ENCODE measurements at places on chromosomes 6 and 20.

GRCh38 chr6:47439348-47439668 is 38.3 kb upstream of the CD2AP start:
- no peak for DNase-seq

- DNase-seq = no peak
Observed at GRCh38 chr20:6765469-6766058, 1.9 kb upstream of the BMP2 start.

- peak; percentile 79 for DNase-seq
Observed at GRCh38 chr6:149938571-149939355, 3.1 kb upstream of the ULBP2 start.

- no peak for DNase-seq
Observed at GRCh38 chr6:18214003-18214402, 50.3 kb downstream of the DEK start.

- DNase-seq = no peak
Observed at GRCh38 chr20:46939031-46939965, 44.7 kb downstream of the EYA2 start.

DNA sequence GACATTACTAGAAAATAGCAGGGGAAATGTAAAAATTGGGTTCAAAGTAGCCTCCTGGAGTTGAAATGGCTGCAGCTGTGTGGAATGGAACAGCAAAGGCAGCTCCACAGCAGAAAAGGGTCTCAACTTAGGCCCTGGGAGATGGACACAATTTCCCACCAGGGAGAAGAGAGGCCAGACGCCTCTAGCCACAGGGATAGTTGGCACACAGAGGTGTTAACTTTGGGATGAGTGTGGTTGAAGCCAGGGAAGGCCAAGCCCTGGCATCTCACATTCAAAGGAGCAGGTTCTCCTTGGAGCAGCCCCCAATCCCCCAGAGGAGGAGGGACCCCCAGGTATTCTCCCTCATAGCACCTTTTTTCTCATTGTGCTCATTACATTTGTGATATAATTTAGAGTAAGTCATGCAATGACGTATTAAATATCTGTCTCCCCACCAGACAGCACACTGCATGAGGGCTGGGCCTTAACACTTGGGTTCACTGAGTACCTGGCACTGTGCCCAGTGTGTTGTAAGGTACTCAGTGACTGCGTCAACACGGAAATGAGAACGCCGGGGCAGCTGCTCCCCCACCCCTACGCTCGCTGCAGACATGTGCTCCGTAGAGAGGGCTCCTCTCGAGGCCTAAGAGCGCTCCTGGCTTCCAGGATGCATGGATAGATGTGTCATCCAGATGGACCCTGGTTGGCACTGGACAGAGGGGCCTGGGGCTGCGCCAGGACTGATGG is 76.0 kb upstream of the CD93 start:
- DNase-seq = peak; percentile 16

All from CD4-positive, alpha-beta T cell treated with Interleukin-12 subunit alpha and Interleukin-12 subunit beta, for 1 hour (primary cell).